ENCODE measurements at places on chromosomes 1 and 21. TPM values are rescaled to one million over a fixed set of nuclear protein-coding genes. Genes with fewer than 3 reads are reported as not detected.

DNA sequence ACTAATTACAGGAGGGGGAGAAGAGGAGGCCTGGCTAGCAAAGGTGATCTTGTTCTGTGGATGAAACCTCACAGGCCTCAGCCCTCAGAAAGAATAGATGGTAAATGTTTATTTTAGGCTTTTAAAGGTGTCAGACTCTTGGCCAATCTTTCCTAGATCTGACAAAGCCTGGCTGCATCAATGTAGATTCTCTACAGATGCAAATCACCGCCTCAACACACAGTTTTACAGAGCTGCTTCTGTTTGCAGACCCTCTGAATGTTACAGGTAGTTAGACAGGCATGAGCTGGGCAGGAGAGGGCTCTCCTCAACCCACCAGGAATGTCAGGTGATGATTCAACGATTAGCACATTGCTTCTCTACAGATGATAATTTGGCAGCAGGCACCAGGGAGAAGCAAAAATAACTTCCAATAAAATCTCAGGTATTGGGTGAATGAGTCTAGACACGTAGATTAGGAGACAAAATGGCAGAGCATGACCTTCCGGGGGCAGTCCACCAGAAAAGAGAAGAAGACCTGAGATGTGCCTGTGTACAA is 105.4 kb upstream of the VANGL1 start:
- no peak for DNase-seq

- DNase-seq = no peak
Observed at GRCh38 chr1:46575778-46576177, 24.3 kb upstream of the KNCN start.

Gene PRR9
- polyA plus RNA-seq = not detected

Gene PLA2G5
- polyA plus RNA-seq = not detected
